ENCODE measurements at places on chromosomes 3 and 15.
A peak's percentile ranks its signal among the peaks of the same experiment; 100 is the strongest.

GRCh38 chr3:111824351-111824750 lies 34.7 kb upstream of the PHLDB2 start:
- no peak for DNase-seq

DNA sequence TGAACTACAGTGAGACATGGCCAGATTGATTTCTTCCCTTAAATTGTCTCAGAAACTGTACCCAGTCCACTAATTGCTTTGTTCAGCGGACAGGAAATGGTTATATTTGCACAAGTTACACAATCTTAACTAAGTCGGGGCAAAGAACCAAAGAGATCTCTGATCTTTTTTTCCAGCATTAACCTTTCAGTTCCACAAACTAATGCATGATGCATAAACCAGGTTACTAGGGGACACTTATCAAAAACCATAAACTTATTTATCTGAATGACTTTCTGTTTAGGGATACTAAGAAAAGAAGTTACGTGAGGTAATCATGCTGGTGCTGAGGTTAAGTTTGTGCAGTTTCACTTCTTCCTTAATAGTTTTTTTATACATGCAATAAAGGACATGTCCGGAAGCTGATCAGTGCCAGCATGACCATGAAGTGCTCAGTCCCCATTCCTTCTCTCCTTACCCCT lies 22.4 kb downstream of the FNDC3B start:
- DNase-seq, result no peak

DNA sequence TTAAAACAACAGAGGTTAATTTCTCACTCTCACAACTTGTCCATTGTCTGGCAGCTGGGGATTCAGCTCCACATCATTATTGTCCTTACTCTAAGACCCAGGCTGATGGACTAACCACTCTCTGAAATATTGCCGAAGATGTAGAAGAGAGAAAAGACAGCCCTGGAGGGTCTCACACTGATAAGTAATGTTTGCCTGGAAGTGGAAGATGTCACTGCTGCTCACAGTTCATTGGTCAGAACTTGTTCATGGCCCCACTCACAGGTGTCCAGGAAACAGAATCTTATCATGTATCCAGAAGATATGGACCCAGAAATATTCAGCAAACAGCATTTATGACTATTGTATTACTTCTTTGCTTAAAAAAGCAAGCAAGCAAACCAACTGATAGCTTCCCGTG lies 62.2 kb upstream of the LPP start:
- DNase-seq, result no peak

- no peak for DNase-seq
Observed at GRCh38 chr3:114103181-114103580, 46.6 kb downstream of the QTRT2 start.

- no peak for DNase-seq
Observed at GRCh38 chr3:180382638-180383180, 219.3 kb upstream of the TTC14 start.

- DNase-seq, result no peak
Observed at GRCh38 chr3:14345496-14346150, 56.8 kb upstream of the SLC6A6 start.

GRCh38 chr3:34283751-34284150 lies 485.3 kb downstream of the PDCD6IP start:
- no peak for DNase-seq

DNA sequence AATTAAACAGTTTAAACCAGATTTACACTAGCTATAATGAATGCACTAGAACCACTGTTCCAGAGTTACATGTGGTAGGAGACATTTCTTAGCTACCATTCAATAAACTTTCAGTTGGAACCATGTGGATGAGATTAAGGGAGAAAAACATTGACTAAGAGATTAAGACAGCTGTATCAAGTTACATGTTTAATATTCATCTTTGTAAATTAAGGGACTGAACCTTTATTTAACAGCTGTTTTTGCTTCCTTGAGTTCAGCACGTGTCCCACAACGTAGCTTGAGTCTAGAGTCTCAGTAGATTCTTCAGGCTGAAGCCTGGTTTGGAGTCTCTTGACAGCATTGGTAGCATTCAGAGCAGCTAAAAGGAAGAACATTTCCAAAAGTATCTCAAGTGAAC lies 27.2 kb upstream of the CFAP44 start:
- no peak for DNase-seq

DNA sequence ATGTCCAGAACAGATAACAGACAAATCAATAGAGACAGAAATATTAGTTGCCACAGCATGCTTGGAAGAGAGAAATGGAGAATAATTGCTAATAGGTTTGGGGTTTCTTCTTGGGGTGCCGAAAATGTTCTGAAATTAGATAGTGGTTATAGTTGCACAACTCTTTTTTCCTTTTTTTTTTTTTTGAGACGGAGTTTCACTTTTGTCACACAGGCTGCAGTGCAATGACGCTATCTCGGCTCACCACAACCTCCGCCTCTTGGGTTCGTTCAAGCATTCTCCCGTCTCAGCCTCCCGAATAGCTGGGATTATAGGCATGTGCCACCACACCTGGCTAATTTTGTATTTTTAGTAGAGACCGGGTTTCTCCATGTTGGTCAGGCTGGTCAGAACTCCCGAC lies 163.3 kb downstream of the PLCH1 start:
- DNase-seq, result no peak

GRCh38 chr15:66163553-66163952 lies 90.0 kb downstream of the MEGF11 start:
- DNase-seq, result no peak

DNA sequence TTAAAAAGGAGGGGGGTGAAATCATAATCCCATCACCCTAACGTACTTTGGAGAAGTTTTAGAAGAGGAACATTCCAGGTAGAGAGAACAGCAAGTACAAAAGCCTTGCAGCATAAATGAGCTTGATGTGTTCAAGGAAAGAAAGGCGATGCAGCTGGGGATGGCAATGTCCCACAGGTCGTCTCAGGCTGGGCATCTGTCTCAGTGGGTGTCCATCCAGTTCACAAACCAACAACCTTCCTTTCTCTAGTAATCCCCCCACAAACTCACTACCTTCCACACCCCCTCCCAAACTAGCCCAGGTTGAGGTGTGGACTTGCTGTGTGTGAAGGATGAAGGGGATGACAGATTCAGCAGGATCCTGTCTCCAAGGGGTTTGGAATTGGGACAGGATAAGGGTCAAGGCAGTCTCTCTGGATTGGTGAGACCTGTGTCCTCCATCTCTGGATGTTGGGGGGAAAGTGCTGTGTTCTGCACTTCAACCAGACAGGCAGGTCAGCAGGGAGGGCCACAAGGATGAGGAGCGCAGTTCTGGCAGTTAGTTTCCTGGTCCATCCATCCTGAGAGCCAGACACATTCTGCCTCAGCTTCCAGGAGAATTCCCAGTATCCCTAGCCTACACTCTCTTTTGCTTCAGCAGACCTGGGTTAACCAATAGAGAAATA lies 1.7 kb upstream of the ESYT3 start:
- no peak for DNase-seq

DNA sequence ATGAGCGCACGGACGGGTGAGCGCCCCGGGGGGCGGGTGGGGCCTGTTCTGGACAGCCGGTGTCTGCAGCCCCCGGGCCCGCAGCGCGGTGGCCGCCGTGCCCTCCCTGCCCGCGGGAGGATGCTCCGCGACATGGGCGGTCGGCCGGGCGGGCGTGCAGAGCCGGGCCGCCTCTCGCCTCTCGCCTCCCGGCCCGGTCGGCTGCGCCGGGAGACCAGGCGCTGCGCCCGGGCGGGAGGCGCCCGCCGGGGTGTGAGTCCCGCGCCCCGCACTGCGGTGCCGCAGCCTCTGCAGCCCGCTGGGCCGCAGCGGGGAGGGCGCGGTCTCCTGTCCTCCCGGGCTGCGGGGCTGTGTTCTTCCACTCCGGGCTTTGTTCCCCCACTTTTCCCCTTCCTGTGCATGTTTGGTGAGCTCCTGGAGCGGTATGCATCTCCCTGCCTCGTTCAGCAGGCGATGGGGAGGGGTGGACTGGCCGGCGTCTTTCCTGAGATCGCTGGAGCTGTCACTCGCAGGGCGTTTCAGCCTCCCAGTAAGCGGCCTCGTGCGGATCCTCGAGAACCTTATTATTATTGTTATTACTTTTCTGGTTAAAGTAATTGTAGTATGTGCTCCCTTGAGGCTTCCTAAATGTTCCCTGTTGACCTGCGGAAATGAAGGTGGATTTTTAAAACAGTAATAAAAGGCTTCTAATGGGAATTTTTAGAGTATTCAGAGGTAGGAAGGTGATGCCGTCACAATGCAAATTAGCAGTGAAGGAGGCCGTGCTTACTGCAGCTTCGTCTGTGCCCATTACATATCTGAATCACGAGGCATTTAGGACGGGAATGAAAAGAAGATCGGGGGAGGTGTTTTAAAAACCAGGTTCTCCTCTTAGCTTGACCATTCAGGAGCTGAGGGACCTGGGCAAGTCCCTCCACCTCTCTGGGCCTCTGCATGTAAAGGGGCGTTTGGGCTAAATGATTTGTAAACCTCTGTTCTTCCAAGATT lies 593 bp downstream of the TMOD2 start:
- DNase-seq, result no peak

GRCh38 chr3:19632099-19633074 lies 301.6 kb downstream of the EFHB start:
- DNase-seq, result no peak

DNA sequence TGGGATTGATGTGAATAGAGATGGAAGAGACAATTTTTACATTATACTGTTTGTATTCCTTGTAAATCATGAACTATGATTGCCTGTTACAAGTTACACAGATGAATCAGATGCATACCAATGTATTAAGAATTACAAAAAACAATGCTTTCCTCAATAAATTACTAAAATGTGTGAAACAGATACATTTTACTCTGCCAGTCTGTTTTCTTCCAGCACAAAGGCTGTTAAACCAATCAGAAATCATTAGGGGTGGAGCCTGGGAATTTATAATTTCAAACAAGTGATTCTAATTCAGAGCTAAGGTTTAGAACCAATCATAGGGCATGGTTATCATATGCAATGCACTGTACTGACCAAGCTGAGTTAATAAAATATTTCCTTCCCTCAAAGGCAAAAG lies 21.8 kb upstream of the ANKRD28 start:
- DNase-seq, result no peak

DNA sequence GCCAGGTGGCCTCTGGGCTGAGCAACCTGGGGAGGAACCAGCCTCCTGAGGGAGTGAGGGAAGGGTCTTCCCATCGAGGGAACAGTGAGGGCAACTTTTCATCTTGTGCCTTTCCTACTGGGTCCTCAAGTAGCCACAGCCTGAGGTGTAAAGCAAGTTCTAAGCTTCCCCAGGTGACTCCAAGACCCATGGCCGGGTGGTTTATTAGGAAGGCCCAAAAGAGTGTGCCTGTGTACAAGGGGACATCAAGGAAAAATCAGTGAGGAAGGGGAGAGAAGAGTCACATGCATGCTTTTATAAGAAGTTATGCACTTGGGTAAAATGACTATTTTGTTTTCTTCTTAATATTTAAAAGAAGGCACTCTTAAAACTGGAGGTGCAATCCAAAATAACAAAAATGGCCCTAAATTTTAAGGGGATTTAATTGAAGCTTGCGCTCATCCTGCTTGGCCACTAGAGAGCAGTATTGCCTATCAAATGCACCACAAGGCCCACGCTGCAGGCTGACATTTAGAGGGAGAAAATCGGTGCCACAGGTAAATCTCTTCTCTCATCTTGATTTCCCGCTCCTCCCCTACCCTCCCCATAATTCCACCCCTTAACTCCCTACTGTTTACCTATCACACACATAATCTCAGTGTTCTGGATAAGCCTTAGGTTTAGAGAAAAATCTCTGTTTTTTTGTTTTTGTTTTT lies 6.7 kb downstream of the NANOGP8 start:
- DNase-seq, result peak; percentile 3

- peak; percentile 63 for DNase-seq
Observed at GRCh38 chr3:143121241-143122088, 1.9 kb downstream of the CHST2 start.

GRCh38 chr3:9769426-9770275 lies at the start of gene CAMK1:
CAMK1 (minus strand) TSS chr3:9769947; CDS start chr3:9767749, 2,198 bp downstream.
- peak; percentile 37 for DNase-seq

DNA sequence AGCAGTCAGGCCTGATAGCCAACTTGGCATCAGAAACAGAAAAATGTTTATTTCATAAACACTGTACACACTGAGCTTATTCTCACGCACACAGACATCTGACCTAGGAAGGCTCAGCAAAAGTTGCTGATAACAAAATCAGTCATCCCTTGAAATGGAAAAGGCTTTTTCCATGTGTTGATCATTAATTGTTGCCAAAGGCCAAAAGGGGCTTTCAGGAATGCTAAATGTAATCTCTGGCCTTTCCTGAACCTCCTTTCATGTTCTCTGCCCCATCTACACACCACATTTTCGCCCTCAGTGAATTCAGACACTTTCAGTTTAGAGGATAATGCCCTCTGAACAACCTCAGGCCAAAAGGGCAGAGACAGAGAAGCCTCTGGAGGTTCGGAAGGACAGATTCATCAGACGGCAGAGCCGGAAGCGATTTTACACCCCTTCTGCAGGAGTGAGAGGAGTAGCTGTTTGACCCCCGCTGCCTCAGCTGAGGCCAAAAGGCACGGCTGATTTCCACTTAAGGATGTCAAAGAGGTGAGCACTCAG lies 14.5 kb downstream of the RTP4 start:
- DNase-seq, result no peak

DNA sequence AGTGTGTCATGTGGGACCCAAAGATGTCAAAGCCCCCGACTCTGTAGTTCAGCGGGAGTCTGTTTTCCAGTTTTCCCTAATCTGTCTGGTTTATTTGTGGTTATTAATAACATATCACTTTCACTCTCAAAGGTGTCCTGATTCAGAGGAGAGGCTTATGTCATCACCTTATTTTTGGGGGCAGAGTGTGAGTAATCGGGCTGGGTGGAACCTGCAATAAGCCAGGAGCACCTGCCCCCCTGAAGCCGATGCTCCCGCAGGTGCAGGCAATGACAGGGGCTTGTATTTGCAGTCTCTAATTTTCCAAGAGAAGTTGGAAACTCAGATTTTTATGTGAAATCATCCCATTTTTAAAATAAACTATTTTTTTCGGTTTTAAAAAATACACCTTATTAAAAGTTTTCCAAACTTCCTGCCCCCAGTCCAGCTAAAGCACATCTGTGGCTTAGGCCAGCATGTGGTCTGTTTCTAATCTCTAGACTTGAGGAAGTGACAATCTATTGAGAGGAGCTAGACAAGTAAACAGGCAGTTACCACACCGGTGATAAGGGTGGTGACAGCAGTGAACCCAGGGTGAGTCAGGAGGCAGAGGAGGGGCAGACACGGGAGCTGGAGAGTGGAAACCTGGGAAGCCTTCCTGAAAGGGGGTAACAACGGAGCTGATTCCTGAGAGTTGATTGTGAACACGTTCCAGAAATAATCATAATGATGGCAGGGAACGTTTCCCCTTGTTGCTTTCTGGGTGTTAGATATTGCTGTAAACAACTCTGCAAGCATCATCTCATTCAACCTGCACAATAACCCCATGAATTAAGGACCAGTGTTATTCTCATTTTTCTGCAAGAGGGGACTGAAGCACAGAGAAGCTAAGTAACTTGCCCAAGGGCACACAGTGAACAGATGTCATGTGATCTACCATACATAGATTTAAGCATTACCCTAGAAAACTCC lies 37.2 kb downstream of the BHLHE40 start:
- DNase-seq, result peak; percentile 9

DNA sequence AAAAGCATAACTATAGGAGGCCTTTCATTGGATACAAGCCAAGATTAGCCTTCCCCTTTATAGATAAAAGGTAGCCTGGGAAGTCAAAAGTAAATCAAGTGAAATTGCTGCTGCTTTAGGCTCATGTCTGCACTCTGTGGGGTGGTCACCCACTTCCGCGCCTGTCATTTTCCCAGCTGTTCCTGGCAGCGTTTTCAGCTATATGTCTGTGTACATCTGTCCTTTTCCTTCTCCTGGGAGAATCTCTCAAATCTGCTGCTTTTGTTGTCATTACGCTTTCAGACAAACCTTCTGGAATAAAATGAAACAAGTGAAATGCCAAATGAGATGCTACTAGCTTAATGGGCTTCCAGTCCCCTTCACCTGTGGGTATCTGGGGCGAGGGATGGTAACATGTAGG lies 211.8 kb downstream of the MCTP2 start:
- no peak for DNase-seq

All from T-cell (primary cell).